ENCODE measurements at places on chromosomes 1 and 21.

DNA sequence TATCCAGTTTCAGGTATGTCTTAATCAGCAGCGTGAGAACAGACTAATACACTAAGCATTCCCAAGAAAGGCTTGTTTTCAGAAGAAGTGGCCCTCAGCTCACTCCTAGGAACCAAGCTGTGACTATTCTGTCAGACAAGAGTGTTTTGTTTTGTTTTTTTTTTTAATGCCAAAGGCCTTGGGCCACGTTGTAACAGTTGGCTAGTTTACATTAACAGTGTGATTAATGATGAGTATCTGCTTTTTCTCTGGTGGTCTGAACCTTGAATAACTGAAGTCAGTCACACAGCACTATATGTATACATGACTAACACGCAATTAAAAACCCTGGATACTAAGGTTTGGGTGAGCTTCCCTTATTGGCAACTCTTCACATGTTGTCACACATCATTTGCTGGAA is 21.9 kb downstream of the DPYD start:
- DNase-seq: no peak

- no peak for DNase-seq
These were observed 317.0 kb downstream of the USP25 start for GRCh38 chr21:16046656-16047330.

- DNase-seq: no peak
These were observed 25.7 kb downstream of the TTC3 start for GRCh38 chr21:37098751-37099150.

- DNase-seq: no peak
These were observed 32.2 kb upstream of the GNG5 start for GRCh38 chr1:84538599-84538998.

DNA sequence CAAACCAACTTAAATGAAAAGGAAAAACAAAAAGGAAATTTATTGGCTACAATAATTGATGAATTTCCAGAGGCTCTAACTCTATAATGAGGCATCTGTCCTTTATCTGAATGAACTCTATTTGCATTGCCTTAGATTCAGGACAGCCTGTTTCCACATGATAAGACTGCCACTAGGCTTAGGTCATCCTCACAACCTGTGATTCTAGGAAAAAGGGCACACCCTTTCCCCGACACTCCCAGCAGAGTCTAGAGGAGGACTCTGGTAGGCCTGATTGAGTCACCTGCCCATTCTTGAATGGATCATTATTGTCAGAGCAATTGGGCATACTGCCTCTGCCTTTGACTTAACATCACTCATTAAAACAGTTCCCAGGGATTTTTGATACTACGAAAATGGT is 262.8 kb downstream of the TPR start:
- DNase-seq: no peak

DNA sequence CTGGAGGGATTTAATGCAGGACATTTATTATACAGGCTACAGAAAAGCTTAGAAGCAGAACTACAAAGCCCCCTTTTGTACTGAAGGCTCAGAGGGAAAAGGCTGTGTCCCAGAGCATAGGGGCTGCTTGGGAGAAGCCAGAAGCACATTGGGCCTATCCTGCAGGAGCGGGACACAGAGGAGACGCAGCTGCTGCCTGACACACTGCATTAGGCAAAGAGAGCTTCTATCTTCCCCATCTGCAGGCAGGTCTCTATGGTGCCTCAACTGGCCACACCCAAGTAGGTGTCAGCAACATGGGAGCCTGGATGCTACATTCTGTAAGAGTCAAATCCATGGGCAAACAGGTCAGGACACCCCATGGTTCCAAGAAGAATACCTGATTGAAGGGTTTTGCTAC is 595.9 kb downstream of the AJAP1 start:
- no peak for DNase-seq

DNA sequence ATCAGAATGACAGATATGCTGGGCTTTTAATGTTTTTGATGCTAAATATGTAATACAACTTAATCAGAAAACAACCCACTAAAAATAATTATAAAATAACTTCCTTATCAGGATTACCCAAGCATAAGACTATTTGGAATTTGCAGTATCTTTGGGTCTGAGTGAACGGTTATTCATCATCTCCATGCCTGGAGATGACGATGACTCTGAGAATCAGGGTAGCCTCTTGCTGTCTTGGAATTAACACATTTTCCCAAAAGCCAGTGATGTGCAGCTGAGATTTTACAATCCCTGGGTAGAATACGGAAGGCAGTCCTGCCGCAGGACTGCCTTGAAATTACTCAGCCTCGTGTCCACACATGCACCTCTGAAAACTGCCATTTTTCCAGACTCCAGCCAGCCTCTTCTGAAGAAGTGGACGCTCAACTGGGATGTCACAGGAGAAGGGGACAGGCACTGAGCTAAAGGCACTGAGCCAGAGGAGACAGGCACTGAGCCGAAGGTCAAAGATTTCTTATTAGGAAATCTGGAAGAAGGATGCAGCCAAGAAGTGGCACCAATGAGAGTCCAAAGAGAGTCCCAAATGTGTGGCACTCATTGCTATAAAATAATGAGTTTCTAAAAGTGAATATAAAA is 85.5 kb downstream of the PGBD5 start:
- no peak for DNase-seq

- DNase-seq: no peak
These were observed 709 bp downstream of the GART start for GRCh38 chr21:33541105-33541711.

DNA sequence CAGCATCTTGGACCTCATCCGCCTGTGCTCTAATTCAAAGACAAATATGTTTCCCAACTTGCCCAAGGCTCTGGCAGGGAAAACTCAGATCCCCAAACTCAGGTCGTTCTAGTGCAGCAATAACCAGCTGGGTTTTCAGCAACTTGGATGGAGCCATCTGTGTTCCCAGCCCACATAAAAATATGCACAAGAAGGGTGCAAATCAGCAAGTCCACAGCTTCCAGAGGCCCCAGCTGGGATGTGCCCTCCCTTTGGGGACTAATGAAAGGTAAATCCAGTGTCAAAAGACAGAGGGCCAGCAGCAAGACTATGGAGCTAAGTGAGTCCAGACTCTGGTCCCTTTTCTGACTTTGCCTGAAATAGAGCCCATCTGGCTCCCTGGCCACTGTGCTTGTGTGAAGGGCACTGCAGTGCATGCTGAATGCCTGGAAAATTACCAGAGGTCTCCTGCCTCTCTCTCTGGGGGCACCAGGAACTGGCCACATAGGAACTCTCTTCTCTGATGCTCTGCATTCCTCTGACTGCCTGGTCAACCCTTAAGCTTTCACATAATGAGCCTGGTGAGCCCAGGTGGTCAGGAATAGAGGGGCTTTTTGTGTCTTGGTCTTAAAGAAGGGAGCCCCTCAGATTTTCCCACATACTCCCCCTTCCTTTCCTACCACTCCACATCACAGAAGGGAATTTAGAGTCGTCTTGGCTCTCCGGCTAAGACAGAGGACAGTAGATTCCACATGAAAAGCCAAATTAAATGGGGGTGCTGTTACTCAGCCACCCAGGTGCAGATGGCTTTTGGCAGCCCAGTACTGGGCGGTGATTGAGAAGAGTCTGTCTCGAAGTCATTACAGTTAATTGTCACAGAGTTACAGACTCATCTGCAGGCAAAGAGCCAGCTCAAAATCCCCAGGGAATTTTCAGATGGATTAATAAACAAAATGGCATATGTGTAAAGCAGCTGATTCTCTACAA is 88.1 kb upstream of the C1orf21 start:
- DNase-seq: no peak

GRCh38 chr1:204980840-204981405 is 62.1 kb upstream of the CNTN2 start:
- no peak for DNase-seq

DNA sequence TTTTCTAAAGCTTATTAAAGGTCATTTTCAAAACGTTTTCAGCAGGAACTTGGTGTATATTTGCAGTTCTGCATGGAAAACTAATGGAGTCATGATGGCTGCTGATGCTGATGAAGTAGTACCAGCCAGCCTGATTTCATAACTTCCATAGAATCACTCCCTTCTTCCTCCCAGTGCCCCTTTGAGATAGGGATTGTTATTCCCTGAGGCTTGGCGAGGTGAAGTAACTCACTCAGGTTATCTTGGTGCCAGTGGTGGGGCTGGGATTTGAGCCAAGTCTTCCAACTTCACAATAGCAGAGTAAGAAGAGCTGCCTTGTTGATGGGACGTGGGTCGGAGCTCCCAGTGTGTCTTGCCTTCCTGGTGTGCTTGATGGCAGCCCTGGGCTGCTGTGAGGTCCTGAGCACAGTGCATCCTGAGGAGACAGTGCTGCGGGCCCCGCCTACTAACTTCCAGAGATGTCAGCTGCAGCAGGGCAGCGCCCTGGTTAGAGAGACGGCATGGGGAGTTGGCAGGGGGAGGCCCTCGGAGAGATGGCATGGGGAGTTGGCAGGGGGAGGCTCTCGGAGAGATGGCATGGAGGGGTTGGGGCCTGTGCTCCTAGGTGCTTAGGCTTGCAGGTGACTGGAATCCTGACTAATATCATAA is 92.6 kb downstream of the PCBP3 start:
- DNase-seq: no peak

DNA sequence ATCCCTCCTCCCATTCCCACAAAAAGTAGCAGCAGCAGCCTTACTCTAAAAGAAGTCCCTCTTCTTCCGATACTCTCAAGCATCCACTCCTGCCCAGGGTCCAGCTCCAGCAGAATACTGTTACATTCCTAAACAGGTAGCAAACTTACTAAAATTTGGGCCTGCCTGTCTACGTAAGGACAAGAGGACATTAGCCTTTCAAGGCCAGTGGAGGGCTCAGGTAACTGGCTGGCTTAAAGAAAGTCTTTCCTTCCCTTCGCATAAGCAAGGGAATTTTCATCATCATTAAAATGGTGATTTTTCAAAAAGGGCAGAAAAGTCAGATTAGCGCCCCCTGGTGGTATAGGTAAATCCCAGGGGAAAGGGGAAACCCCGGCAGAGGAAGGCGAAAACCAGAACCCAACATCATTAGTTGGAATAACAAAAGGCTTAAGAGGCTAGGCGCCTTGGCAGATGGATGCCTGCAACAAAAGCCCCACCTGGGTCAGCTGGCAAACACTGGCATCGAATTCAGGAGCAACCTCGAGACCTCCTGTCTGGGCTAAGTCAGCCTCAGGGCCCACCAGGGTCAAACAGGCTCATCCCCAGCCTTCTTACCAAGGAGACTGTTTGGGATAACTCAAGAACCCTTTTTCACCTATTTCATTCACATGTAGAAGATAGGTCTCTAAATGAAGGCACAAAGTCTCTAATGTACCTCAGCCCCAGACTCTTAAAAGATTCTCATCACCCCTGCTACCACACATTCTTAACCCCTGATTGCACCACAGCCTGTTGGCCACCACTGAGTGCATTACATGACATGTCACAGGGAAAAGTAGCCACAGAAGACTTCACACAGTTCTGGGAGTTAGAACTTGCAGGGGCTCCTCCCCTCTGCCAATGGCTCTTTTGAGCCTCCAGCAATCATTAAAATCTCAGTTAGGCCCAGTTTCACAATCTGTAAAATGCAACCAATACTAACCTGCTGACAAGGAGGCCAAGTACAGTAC is 36.7 kb downstream of the ERI3 start:
- DNase-seq: peak; percentile 95

GRCh38 chr1:229383961-229384360 is 41.1 kb upstream of the CCSAP start:
- no peak for DNase-seq

- no peak for DNase-seq
These were observed 173.4 kb downstream of the ZZZ3 start for GRCh38 chr1:77509051-77509492.

DNA sequence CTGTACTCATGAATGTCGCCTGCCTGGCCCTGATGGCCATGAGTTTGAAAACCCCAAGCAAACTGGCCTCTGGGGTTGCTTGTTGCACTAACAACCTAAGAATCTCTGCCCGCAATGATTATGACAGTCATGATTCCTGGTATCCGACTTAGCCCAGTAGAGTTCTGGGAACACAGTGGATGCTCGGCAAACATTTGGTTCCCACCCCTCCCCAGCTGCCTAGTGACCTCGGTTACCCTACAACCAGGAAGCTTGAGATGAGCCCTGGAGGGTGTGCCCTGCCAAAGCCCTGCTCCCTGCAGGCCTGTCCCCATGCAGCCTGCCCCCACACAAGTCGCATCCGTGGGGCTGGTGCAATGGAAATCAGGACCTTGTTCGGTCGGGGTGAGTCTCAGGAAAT is 76.0 kb upstream of the ZBTB40 start:
- DNase-seq: no peak

- DNase-seq: no peak
These were observed 43.7 kb downstream of the RHOU start for GRCh38 chr1:228778961-228779360.

- DNase-seq: no peak
These were observed 21.9 kb downstream of the DLGAP3 start for GRCh38 chr1:34907487-34908090.

GRCh38 chr1:18922848-18923755 is 20.7 kb upstream of the ALDH4A1 start:
- no peak for DNase-seq

DNA sequence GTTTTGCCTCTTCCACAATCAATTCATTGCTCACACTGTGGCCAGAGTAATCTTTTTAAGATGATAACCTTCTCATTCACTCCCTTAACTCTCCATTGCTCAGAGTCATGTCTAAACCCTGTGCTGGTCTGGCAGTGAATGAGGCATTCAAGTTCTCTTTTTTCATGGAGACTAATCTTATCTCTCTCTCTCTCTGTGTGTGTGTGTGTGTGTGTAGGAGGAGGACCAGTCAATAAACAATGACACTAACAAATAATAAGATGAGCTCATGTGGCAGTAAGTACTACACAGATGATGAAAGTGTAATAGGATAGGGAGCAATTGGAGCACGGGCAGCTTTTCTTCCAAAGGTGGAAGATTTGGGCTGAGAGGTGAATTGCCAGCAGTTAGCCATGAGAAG is 122.0 kb upstream of the B3GALT2 start:
- DNase-seq: peak; percentile 59

GRCh38 chr1:94804442-94804837 is 15.7 kb upstream of the SLC44A3 start:
- DNase-seq: no peak

DNA sequence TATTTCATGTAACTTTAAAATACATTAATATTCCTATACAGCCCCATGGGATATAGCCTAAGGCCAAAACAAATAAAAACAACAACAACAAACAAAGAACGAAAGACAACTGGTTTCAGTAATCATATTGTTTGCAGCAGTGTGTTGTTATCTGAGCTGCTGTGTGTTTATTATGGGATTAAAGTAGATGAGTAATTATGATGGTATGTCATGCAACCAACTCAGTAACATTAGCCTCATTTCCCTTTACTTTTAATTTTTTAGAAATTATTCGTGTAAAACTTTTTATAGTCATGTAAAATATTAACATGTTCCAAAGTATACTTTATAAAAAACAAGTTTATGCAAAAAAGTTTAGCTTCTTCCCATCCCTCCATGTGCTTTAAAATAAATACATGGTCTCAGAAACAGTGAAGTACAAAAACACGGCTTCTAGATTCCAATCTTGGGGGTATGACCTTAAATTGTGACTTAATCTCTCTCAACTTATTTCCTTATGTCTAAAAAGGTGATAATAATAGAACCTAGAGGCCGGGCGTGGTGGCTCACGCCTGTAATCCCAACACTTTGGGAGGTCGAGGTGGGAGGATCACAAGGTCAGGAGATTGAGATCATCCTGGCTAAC is 176.1 kb downstream of the SLC45A1 start:
- no peak for DNase-seq

- peak; percentile 92 for DNase-seq
These were observed 1.6 kb upstream of the HYI start for GRCh38 chr1:43455213-43455889.
